ENCODE measurements at places on chromosomes 2 and 18.

DNA sequence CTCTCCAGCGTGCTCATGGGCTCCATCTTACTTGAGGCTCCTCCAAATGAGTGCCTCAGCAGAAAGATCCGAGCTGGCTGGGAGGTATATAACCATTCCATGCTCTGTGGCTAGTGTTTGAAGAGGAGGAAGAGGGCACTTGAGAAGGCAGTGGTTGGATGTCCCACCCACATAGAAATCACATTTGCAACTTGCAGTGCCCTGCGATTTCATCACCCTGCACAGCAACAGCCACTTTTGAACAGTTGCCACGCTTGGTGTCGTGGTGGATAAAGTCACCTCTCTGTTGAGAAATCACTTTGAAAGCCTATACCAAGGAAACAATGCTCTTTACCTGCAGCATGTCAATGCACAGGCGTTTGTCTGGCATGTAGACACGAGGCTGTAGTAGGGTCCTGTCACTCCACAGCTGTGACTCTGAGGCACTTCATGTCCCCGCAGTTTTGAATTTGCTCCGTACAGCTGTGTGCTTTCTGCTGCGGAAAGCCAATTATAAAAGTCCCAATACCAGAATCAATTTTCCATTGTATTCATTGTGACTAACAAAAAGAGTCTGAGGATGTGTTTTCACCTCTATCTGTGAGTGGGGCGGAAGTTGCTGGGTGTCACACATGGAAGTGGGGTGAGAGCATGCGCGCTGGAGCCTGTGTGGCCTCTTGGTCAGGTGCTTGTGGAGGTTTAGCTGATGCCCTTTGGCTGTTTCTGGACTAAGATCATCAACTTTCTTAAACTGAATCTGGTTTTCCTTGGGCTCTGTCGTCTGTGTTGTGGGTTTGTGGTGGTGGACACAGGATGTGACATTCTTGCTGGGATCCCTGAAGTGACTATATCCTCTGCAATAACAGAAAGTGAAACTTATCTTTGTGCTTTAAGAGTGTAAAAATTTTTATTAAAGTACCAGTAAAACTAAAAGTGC is 2.8 kb downstream of the CNDP2 start:
- no peak for ATAC-seq

DNA sequence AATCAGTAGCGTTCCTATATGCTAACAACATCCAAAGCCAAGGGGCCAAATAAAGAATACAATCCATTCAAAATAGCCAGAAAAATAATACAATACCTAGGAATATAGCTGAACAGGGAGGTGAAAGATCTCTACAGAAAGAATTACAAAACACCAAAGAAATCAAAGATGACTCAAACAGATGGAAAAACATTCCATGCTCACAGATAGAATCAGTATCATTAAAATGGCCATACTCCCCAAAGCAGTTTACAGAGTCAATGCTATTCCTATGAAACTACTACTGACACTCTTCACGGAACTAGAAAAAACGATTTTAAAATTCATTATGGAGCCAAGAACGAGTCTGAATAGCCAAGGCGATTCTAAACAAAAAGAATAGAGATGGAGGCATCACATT is 57.4 kb downstream of the CCBE1 start:
- ATAC-seq = no peak

DNA sequence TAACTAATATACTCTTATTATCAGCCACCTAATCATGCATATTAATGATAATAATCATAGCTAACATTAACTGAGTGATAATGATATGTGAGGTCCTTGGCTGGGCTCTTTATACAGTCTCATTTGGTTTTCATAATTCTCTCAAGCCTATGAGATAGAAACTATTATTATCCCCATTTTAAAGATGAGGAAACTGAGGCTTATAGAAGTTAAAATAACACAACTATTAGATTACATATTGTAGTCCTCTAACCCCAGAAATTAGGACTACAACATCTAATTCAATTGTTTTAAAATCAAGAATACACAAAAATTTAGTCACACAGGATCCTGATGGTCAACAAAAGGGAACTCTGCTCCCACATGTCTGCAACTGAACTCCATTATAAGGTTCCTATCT is 83.6 kb upstream of the ITGB6 start:
- no peak for ATAC-seq

GRCh38 chr2:219559156-219559915 is 12.0 kb downstream of the OBSL1 start:
- ATAC-seq = no peak

DNA sequence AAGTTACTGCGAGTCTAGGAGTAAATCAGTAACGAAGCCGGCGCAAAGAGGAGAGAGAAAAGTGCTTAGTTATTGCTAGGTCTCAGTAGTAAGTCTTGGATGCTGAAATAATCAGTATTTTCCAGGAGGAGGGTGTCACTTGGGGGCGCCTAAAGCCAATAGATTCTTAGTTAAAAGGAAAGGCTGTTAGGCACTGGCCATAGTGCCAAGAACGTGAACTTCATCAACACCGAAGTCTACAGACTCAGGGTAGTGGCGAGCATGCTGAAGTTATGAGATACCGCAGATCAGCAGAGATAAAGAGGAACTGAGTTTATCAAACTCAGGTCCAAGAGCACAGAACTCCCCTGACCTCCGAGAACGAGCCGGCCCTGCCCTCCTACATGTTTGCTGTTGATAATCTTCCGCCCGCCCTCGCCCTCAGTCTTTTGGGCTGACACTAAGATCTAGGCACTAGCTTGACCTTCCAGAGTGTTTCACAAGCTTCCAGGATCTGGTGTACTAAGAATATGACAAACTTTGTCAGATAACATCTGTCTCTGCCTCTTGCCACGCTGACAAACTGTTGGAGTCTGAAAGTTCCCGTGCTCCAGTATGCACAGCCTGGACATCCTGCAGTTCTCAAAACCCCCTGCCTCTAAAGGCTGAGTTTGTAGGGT is 49.2 kb downstream of the CYB5A start:
- ATAC-seq = peak; percentile 25

DNA sequence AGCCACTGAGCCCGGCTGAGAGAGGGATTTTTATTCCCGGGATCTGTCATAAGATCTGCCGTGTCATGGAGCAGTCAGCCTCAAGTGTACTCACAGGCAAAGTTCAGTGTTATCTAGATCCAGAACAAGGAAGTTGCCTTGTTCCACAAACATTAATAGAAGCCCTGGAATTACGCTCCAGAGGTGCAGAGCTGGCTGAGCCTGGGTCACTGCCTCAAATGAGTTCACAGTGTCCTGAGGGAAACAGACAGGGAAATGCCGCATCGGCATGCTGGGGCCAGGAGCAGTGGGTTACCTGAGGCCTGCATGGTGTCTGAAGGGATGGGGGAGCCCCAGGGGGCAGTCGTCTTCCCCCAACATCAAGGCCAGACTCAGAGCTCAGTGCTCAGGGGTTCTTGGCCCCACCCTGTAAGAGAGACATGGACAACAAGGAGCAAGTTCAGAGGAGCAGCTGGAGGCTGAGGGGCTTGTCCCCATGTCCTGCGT is 42.7 kb upstream of the ODC1 start:
- no peak for ATAC-seq

- ATAC-seq = no peak
These were observed 115.4 kb downstream of the GORASP2 start for GRCh38 chr2:171044416-171044815.

GRCh38 chr2:140586379-140586778 is 1544.4 kb downstream of the LRP1B start:
- no peak for ATAC-seq

DNA sequence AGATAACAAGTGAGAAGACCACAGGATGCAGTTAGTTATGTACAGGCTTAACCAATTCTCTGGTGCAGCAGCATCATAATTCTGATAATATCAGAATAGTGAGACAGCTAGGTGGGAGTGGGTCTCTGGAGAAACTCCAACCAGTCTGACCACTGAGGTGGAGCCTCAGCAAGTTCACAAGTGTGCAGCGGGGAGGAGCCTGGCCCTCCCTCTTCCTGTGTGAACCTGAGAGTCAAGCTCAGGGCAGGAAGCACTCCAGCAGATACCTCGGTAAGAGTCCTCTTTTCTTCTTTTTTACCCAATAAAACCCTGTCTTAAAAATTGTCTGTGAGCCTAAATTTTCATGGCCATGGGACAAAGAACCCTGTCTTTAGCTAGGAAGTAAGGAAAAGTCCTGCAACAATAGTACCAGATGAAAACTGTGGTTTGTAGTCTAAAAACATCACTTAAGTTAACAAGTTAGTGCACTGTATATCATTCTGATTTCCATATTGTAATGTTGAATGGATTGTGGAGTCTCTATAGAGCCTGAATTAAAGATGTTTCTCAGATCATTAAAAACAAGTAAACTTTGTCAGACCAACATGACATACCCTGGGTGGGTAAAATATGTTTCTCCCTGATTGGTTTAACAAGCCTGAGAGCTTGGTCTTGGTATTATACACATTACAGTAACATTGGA is 370.8 kb downstream of the TMEM182 start:
- ATAC-seq = no peak

Data from gastroesophageal sphincter (tissue), 4 donors.